ENCODE measurements at places on chromosomes 12 and 14.
A peak's percentile ranks its signal among the peaks of the same experiment; 100 is the strongest.

DNA sequence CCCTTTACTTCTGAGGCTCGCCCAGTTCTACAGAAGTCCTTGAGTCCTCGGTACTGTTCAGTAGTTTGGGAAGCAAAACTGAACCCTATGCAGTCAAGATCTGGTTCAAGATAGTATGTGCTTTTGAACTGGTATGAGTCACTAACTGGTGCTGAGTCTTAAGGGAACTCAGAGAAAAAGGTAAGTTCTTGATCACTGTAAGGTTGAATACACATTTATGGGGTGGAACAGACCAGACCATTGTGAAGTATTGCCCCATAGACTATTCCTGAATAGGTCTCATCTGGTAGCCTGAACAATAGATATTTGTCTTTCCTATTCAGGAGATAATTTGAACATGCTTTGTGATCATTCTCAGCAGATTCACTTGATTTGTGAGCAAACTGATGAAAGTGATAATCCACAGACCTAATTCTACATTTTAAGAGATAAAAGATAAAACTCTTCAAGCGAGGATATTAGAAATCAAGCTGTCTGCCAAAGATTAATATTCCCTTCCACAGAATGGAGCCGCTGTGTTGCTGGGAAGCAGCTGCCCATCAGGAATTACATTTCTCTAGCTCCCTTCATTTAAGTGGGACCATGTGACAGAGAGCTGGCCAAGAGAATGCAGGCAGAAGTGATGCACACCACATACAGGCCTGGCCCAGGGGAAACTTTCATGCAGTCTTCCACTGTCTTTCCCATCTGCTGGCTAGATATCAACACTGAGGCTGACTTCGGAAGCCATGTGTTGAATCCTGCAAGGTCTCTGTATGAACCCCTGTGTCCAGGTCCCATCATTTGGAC, 369.8 kb upstream of the GARIN6 start:
- no peak for DNase-seq

DNA sequence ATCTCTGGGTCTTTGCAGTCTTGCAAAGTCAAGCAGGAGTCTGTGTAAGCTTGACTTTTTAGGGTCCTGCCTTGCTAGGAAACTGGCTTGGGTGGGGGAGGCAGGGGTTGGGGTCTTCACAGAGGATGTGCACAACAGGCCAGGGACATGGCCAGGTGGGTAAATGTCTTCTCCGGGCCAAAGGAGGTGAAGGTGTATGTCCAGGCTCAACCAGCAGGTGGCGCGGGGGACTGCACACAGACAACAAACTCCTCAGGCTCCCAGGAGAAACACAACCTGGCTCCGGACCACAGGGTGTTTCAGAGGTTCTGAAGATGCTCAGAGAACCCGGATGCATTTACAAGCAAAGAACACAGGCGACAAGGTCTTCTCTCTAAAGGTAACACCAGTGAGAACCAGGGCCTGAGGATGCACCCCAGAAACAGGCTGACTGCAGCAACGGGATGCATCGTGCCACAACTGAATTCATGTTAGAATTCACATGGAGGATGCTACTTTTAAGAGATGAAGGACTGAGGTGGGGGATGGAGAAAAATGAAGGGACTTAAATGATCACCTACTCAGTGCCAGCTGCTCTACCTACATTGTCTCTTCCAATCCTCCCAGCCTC, 56.0 kb downstream of the PLEKHG3 start:
- DNase-seq, result peak; percentile 65

GRCh38 chr14:38547961-38548490, 292.1 kb upstream of the CLEC14A start:
- no peak for DNase-seq

DNA sequence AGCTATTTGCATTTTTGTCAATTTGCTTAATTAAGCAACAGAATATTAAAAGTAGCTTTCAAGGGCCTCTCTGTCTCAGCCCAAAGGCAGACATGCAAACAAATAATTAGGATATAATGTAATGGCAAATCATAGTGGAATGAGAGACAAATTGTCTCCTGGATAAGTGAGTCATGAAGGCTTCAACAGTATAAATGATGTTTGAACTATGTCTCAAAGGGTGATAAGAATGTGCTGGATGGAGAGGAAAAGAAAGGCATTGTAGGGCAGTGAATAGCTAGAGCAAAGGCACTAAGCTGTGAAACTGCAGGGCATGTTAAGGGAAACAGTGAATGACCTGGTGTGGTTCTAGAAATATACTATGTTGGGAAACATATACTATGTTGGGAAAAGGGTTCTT, 53.5 kb upstream of the PPP1R12A start:
- no peak for DNase-seq
